LHCN-M2 (cell line): ENCODE measurements at places on chromosomes 7 and 10.
A peak's percentile ranks its signal among the peaks of the same experiment; 100 is the strongest.

DNA sequence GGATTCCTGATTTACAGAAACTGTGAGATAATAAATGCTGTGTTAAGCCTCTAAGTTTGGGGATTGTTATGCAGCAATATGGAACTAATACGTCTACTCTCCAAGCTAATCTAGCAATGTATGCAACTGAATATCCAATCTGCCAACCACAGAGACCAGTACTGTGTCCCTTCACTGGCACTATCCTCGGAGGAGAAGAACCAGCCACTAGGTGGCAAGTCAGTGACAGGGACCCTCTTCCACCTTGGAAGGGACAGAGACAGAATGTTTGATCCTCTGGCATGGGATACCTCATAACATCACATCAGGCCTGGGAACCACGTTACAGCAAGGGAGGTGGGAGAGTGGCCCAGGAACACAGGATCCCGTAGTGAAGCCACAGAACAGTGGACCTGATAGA, 96.4 kb downstream of the CREM start:
- no peak for DNase-seq

DNA sequence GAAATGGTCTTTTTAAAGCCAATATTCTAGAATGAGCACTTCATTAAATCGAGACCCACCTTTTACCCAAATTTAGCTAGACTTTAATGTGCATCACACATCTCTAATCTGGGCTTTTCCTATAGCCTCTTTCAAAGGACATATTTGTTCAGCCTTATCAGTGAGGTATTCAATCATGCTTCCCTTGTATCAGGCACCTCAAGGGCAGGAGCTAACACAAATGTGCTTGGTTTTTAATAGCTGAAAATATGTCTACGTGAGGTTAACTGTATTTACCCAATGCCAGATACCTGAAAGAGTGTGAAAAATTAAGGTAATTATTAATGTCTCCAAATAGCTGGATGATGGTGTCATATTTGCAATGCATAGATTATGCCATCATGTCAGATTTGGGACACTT, 203.9 kb downstream of the SNX10 start:
- no peak for DNase-seq

DNA sequence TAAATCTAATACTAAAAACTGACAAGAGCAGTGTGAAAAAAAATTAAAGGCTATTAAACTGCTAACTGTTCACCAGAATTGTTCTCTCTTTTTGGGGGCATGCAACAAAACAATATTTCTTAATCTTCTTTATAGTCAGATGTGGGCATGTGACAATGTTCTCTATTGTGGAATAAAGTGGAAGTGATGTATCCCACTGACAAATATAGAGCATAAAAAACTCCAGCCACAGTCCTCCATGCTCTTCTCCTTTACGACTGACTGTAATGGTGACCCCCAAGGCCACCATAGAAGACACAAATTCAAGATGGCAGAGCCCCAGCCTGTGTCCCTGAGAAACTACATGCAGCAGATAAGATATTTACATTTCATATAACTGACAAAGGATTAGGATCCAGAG, 11.6 kb upstream of the CCDC6 start:
- no peak for DNase-seq

DNA sequence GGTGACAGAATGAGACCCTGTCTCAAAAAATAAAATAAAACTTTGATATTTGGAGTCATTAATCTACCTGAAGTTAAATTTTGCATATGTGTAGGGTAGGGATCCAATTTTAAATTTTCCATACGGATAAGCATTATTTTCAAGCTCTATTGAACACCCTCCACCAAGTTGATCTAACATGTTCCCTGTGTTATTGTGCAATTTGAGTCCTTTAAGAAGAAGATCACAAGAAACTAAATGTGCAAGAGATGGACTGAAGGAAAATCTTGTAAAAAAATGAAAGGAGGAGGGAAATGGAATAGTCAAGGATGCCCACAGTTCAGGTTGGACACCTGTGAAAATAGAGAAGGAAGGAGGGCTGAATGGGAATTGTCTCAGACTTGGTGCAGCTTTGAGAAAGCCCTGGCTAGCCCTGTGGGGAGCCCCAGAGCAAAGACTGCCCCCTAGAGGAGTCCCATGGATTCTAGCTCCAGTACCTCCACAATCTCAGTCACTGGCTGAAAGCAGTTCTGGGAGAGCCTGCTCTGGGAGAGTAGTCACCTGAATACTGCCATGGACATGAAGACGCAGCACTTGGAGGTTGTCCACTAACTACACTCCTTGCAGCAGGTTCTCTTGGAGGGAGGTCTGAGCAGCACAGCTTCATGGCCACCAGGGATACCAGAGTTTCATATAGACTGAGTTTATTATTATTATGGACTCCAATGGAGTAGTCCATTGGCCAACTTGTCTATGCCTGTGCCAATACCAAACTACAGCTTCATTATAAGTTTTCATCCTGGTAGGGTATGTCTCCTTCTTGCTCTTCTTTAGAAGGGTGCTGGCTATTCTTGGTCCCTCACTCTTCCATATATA, 5.7 kb upstream of the TIAL1 start:
- DNase-seq, result no peak

- no peak for DNase-seq
Observed at GRCh38 chr7:143050931-143051330, 1.2 kb upstream of the OR6V1 start.

DNA sequence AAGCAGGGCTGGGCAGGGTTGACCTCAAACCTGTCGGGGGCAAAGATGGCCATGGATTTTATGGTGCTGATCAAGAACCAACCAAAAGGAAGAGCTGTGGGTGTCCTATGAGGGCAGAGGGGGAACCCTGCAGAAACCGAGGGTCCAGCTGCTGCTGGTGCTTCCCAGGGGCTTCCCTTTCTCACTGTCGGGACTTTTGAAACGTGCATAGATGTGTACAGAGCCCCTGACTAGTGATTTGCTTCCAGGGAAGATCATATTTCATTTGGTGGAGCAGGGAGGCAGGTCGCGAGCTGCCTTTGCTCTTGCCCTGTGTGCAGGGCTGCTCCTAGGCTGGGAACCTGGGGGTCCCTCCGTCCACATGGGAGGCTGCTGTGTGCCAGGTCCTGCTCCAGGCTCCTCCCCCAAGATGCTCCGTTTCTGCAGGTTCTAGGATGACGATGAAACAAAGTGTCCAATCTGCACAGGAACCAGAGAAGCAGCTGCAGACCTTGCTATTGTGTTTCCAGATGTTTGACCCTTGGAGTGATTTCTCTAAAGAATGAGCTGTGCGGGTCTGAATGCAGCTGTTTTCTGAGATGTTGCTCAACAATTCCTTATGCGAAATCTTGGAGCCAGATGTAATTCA, 9.4 kb upstream of the INPP5A start:
- DNase-seq, result no peak

DNA sequence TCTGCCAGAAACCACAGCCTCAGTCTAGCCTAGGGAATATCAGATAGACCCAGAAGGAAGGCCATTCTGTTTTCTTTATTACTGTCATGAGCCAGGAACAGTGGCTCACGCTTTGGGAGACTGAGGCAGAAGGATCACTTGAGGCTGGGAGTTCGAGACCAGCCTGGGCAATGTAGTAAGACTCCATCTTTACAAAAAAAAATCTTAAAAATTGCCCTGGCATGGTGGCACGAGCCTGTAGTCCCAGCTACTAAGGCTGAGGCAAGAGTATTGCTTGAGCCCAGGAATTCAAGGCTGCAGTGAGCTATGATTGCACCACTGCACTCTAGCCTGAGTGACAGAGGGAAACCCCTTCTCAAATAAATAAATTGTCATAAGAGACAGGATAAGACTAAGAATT, 3.7 kb upstream of the ESYT2 start:
- no peak for DNase-seq

DNA sequence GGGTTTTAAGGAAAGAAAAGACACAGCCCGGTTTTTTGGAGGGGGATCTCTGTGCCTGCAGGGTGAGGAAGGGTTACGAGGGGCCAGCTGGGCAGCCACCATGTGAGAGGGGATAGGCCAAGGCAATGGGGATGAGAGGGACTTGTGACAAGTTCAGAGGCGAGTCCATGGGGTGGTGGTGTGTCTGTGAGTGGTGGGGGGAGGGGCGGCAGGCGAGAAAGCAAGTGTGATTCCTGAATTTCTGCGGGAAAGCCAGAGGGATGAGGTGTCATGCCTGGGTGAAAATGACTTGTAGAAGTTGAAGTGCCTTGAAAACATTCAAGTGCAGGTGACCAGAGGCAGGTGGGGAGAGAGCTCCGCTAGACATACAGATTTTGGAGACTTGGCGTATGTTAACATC, 61.0 kb upstream of the RNF32 start:
- no peak for DNase-seq

DNA sequence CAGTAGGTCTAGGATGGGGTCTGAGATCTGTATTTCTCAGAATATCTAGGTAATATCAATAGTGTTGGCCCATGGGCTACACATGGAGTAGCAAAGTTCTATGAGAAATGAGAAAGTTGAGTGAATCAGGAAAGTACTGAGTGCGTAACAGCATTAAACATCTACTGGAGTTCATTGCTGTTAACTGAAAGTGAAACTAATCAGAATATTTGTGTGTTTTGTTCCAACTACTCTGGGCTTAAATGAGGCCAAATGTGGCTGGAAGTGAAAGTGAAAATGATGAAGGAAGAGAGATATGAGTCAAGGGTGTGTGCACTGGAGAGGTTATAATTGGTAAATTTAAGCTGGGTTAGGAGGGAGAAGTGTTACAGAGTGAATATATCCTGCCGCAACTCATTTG, 46.5 kb downstream of the TMEM106B start:
- DNase-seq, result peak; percentile 68

- no peak for DNase-seq
Observed at GRCh38 chr7:106571563-106571962, 89.4 kb downstream of the CCDC71L start.

- DNase-seq, result no peak
Observed at GRCh38 chr7:135687466-135687865, 25.2 kb downstream of the STMP1 start.

DNA sequence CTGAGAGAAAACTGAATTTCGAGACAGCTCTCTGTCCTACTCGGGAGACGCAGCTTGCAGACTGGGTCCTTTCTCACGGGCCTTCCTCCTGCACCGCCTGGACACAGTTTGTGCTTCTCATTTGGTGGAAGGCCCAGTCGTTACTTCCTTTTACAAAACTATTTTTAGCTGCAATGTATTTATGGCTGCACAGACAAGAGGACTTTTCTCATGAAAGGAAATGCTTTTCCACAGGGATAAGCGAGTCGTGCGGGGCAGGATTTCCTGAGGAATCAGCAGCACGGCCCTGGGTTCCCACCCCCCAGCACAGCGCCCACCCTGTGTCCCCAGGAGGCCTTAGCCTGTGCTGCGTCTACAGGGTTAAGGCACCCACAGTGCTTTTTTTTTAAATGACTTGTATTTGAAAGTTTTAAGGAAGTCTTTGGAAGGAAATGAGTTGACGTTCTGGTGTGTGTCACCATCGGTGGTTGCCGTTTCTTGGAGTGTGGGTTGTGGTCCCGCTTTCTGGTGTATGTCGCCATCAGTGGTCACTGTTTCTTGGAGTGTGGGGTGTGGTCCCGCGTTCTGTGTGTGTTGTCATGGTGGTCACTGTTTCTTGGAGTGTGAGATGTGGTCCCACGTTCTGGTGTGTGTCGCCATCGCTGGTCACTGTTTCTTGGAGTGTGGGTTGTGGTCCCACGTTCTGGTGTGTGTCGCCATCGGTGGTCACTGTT, 50.9 kb downstream of the INPP5A start:
- no peak for DNase-seq

DNA sequence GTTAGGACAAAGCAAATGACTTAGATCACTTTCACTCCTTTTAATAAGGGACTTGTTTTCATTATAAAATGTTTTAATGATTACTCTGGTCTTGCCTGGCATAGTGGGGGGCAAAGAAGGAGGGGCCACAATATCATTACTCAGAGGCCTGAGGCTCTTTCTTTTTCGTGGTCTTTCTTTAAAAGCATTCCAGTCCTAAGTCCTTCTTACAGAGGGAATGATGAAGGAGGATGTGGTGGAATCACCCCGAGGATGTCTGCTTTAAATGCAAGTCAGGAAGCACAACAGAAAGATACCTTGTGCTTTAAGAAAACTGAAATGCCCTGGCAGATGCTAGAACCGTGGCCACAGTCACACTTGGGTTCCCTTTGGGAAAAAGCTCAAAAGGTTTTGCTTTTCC, 379.1 kb downstream of the INHBA start:
- no peak for DNase-seq

DNA sequence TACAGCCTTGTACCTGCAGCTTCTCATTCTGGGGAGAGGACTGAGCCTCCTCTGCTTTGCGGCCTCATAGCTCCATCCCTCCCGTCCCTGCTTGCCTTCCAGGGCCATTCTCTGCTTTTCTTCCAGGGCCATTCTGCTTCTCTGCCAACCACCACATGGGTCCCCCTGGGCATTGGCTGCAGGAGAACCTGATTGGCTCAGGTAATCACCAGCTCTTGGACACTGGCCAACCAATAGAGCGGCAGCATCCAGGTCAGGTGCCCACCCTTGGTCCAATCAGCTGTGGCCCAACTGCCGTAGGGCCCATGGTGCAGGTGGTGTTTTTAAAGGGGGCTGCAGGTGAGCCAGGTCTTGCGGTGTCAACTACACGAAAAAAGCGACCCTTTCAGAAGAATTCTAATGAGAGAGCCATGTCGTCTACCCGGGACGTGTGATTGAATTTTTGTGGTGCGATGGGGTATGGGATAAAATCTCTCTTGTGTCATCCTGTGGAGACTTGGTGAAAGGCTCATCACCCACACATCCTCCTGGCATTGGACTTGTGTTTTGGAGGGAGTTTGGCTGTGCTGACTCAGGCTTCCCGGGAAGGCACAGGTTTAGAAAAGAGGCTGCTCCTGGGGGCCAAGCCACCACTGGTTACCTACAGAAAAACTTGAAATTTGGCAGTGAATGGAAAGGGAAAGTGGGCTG, 46.0 kb upstream of the PODXL start:
- DNase-seq, result no peak

- no peak for DNase-seq
Observed at GRCh38 chr7:53358269-53358668, 322.8 kb downstream of the POM121L12 start.

GRCh38 chr7:44223362-44224079, 22.7 kb downstream of the YKT6 start:
- no peak for DNase-seq

GRCh38 chr10:129288999-129289584, 177.9 kb upstream of the MGMT start:
- DNase-seq, result no peak

DNA sequence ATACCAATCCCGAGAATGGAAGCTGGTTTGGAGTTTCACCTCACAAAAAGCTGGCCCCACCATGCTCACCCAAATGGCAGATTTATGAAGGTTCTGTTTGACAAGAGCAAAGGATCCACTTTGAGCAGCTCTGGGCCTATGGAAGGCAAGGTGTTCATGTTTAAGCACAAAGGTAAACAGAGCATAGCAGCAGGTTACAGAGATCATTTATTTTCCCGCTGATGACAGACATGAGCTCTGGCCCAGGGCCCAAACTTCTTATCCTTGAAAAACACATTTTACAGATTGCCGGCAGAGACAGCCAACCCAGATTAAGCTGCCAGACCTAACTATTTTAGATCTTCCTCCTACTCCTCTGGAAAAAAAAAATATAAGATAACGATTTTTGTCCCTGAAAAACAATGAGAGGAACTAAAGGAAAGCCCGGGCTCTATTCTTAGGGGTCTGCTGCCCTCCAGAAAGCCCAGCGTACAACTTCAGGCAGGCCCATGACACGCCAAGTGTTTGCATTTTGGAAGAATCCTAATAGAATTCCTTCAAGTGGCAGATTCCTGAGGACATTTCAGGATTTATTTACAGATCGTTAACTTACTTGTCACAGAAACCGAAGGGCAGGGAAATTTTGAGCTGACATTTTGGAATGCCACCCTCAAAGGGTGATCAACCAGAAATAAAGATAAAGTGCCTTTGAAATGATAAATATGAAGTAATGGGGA, 40.0 kb downstream of the SYPL1 start:
- DNase-seq, result no peak

GRCh38 chr10:17047908-17048307, 81.7 kb downstream of the CUBN start:
- no peak for DNase-seq
